ENCODE measurements at places on chromosomes 7 and 10.
A peak's percentile ranks its signal among the peaks of the same experiment; 100 is the strongest.

- no peak for DNase-seq
These were observed 18.2 kb downstream of the MYOF start for GRCh38 chr10:93463723-93464476.

GRCh38 chr7:128059143-128059988 lies 28.1 kb upstream of the LRRC4 start:
- no peak for DNase-seq

DNA sequence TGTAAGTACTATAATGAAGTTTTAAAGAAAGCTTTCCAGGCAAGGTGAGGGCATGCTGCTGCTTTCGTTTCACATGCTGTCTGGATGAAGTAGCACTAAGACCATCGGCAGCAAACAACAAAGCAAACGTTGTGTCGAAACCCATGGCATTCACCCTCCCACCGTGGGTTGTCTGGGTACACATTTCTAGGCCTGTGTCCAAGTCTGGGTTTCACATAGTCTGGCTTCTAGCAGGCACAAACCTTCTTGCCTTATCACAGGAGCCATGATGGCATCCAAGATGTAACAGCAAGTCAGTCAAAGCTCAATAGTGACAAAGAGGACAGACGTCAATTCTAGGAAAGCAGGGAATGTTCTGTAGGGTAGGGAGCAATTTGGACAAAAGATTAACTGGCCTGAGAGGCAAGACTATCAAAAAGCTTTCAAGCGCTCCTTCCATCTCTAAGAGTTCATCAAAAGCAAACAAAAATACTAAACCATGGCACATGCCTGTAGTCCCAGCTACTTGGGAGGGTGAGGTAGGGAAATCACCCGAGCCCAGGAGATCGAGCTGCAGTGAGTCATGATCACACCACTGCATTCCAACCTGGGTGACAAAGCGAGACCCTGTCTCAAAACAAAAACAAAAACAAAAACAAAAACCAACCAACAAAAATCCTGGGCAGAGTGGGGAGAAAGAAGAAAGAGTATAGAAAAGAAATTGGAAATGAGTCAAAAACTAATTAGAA lies 42.7 kb downstream of the PAXIP1 start:
- no peak for DNase-seq

- no peak for DNase-seq
These were observed 98.9 kb downstream of the DYNC1I1 start for GRCh38 chr7:95871075-95871848.

GRCh38 chr7:70596598-70596913 lies 535.4 kb upstream of the GALNT17 start:
- no peak for DNase-seq

DNA sequence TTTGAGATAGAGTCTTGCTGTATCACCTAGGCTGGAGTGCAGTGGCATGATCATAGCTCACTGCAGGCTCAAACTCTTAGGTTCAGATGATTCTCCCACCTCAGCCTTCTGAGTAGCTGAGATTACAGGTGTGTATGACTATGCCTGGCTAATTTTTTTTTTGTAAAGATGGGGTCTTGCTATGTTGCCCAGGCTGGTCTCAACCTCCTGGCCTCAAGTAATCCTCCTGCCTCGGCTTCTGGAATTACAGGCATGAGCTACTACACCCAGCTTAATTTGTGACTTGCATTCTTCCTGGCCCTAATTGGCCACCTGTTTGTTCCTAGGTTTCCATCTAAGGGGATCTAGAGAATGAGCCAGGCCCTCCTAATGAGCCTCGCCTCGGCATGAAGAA lies 9.3 kb downstream of the ARHGAP22 start:
- peak; percentile 16 for DNase-seq

GRCh38 chr7:151087245-151088018 lies 1.2 kb downstream of the AGAP3 start:
- DNase-seq = no peak

DNA sequence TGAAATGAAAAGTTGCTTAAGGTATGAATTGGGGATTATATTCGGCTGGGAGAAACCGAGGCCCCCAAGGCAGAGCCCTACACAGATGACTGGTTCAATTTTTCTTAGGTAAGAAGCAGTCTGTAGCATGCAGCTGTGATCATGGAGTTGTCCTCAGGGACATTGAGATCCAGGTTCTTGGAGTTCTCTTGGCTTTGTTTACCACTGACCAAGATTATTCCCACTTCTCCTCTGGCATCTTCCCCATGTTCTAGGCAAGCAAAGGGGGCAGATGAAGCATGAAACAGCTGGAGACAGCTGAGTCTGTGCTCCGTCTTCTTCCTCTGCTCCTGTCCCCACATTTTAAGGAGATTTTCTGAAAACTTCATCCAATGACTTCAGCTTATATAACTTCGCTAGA lies 129.5 kb upstream of the BMPER start:
- peak; percentile 40 for DNase-seq
